ENCODE measurements at places on chromosomes 4 and X. TPM values are rescaled to one million over a fixed set of nuclear protein-coding genes. Genes with fewer than 3 reads are reported as not detected.

TSPAN5 gene
- polyA plus RNA-seq: 34.0 TPM

AMOT gene
- 0.52 TPM for polyA plus RNA-seq

- H3K27ac ChIP-seq: no peak overlapping the region
- H3K4me3 ChIP-seq: no peak overlapping the region
- H3K27me3 ChIP-seq: no peaks in the 10 kb centered on the region
- DNase-seq: no peak
Measured at GRCh38 chr4:7202411-7202810, 10.1 kb downstream of the SORCS2 start.

- H3K27ac ChIP-seq: no peak overlapping the region
- no peak for DNase-seq
- H3K36me3 ChIP-seq: no peaks in the 10 kb centered on the region
- H3K27me3 ChIP-seq: no peaks in the 10 kb centered on the region
- no peak overlapping the region for H3K4me3 ChIP-seq
Measured at GRCh38 chrX:68648960-68649359, 1.5 kb downstream of the STARD8 start.

GRCh38 chr4:89573656-89574055, 263.3 kb downstream of the SNCA start:
- no peak overlapping the region for H3K4me3 ChIP-seq
- H3K27me3 ChIP-seq: no peaks in the 10 kb centered on the region
- H3K27ac ChIP-seq: no peak overlapping the region
- no peaks in the 10 kb centered on the region for H3K4me1 ChIP-seq

GRCh38 chrX:121570072-121570841, 522.8 kb downstream of the GLUD2 start:
- H3K27me3 ChIP-seq: no peaks in the 10 kb centered on the region
- DNase-seq: no peak
- H3K4me1 ChIP-seq: no peaks in the 10 kb centered on the region
- H3K4me3 ChIP-seq: no peak overlapping the region
- no peak overlapping the region for H3K27ac ChIP-seq
- H3K36me3 ChIP-seq: no peaks in the 10 kb centered on the region

DNA sequence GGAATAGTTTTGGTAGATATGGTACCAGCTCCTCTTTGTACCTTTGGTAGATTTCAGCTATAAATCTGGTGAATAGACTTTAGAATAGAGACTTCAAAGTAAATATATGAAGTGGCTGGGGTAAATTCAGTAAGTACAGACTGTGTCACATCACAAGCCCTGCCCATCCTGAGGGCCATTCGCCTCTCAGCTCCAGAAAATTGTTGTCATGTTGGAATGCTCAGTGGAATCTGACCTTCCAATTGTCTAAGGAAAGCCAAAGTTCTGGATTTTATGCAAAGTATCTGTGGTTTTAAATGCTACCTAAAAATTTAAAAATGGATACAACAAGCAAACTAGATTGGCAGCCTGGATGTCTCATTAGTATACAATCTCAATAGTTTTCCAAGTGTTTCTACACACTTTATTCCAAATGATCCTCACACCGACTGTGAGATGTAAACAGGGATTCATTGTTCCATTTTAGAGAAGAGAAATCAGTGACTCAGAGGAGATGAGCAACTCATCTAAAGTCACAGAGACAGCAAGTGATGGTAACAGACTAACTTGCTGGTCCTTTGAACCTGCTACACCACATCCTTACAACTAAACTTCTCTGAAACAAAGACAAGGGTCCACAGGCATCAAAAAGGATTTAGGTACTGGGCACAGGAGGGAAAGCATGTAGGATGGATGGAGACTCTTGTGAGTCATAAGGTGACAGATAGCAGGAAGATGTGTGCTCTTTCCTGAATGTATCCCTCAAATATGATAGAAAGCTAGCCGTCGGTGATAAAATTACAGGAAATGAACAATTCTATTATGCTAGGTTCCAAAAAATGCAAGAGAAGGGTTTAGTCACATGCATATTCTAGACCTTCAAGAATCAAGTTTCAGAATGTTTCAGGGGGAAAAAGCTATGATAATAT, 127.3 kb downstream of the ATP10D start:
- H3K27me3 ChIP-seq: no peaks in the 10 kb centered on the region
- H3K36me3 ChIP-seq: no peaks in the 10 kb centered on the region
- H3K27ac ChIP-seq: no peak overlapping the region
- no peaks in the 10 kb centered on the region for H3K4me1 ChIP-seq

DNA sequence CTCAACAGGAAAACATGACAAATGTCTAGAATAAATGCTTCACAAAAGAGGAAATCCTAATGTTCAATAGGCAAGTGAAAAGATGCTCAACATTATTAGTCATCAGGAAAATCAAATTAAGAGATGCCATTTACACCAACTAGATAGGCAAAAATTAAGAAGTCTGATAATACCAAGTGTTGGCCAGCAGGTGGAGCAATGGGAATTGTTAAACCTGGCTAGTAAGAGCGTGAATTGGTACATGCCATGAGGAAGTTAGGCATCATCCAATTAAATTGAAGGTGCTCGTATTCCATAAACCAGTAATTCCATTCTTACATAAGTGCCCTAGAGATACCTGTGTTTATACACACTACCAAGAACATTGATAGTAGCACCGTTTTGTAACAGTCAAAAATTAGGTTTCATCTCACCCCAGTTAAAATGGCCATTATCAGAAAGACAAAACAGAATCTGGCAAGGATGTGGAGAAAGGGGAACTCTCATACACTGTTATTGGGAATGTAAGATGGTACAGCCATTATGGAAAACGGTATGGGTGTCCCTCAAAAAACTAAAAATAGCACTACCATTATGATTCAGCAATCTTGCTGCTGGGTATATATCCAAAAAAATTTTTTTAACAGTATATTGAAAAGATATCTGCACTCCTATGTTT, 14.0 kb upstream of the ZCCHC18 start:
- H3K4me3 ChIP-seq: no peak overlapping the region
- H3K36me3 ChIP-seq: no peaks in the 10 kb centered on the region
- H3K4me1 ChIP-seq: peaks cover 3% of the 10 kb centered on the region
- no peak overlapping the region for H3K27ac ChIP-seq

GRCh38 chrX:129585691-129586090, 45.6 kb downstream of the OCRL start:
- DNase-seq: no peak
- no peaks in the 10 kb centered on the region for H3K36me3 ChIP-seq
- no peak overlapping the region for H3K27ac ChIP-seq
- no peaks in the 10 kb centered on the region for H3K4me1 ChIP-seq
- no peak overlapping the region for H3K4me3 ChIP-seq
